ENCODE measurements at places on chromosomes 1 and 21.

GRCh38 chr1:225347123-225347683 lies 80.6 kb downstream of the LBR start:
- no peak for DNase-seq

GRCh38 chr1:170686291-170686690 lies 22.4 kb downstream of the PRRX1 start:
- DNase-seq, result no peak

GRCh38 chr1:7333620-7334019 lies 437.5 kb upstream of the VAMP3 start:
- DNase-seq, result no peak

- DNase-seq, result no peak
These were observed at the start of gene HLCS for GRCh38 chr21:36966066-36966820. TSS of gene HLCS (minus strand) at chr21:36966669. CDS start at chr21:36966638, 31 bp downstream.

GRCh38 chr1:210340841-210341240 lies 12.1 kb downstream of the HHAT start:
- DNase-seq, result no peak

GRCh38 chr1:5688081-5689077 lies 303.8 kb downstream of the NPHP4 start:
- DNase-seq, result no peak

GRCh38 chr1:163701783-163702374 lies 380.1 kb downstream of the NUF2 start:
- no peak for DNase-seq

GRCh38 chr1:178066908-178067614 lies 26.8 kb upstream of the RASAL2 start:
- DNase-seq, result no peak

DNA sequence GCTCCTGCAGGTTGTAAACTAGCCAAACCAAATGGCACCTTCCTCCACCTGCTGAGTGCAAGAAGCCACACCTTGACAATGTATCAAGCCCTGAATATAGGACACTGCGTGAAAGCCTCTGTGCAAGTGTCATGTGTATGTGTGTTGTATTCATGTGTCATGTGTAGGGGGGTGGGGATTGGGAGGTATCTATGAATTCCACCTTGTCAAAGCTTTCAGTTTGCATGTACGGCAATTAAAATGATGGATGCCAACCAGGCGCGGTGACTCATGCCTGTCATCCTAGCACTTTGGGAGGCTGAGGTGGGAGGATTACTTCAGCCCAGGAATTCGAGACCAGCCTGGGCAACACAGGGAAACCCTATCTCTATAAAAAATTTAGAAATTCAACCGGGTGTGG lies 19.8 kb downstream of the CD34 start:
- no peak for DNase-seq

GRCh38 chr1:52738893-52739292 lies 12.6 kb downstream of the ZYG11B start:
- DNase-seq, result no peak

- DNase-seq, result no peak
These were observed 3.3 kb upstream of the LPAR3 start for GRCh38 chr1:84896279-84896678.

DNA sequence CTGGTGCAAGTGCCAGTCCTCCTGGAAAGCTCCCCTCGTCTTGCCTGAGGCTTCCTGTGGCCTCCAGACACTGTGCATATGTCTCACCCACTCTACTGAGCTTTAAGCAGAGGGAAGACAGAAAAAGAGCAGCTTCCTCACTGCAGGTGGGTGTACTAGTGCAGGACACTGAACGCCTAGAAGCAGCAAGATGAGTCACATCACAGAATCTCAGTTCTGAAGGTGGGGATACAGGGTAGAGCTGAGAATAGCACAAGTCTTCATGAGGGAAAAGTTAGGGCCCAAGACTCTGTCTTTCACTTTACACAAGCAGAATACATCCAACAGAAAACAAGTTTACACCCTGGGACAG lies 37.4 kb downstream of the PCAT6 start:
- no peak for DNase-seq

DNA sequence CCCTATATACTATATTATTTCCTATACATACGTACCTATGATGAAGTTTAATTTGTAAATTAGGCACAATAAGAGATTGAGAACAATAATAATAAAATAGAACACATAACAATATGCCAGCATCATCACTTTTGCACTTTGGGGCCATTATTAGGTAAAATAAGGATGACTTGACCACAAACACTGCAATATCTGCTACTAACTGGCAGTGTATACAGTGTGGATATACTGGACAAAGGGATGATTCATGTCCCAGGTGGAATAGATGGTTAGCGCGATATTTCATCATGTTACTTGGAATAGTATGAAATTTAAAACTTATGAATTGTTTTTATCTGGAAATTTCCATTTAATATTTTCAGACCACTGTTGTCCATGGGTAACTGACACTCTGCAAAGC lies 35.4 kb upstream of the TXLNA start:
- DNase-seq, result no peak

DNA sequence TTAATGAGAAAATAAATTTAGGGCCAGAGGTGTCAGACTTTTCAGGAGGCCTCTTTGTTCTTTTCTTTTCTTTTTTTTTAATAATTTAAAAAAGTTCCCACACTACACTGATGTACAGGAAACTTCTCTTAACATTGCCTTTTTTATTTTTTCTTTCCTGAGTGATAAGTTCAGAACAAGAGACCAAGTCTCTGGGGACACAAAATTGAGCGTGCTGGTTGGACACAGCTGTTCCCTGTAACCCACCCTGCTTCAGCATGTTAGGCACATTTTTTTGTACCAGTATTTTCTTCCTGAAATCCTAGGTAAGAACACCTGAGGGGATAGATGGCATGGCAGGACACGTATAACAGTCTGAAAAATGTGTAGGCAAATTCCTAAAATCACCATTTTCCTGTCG lies 50.1 kb downstream of the PBX1 start:
- DNase-seq, result no peak

DNA sequence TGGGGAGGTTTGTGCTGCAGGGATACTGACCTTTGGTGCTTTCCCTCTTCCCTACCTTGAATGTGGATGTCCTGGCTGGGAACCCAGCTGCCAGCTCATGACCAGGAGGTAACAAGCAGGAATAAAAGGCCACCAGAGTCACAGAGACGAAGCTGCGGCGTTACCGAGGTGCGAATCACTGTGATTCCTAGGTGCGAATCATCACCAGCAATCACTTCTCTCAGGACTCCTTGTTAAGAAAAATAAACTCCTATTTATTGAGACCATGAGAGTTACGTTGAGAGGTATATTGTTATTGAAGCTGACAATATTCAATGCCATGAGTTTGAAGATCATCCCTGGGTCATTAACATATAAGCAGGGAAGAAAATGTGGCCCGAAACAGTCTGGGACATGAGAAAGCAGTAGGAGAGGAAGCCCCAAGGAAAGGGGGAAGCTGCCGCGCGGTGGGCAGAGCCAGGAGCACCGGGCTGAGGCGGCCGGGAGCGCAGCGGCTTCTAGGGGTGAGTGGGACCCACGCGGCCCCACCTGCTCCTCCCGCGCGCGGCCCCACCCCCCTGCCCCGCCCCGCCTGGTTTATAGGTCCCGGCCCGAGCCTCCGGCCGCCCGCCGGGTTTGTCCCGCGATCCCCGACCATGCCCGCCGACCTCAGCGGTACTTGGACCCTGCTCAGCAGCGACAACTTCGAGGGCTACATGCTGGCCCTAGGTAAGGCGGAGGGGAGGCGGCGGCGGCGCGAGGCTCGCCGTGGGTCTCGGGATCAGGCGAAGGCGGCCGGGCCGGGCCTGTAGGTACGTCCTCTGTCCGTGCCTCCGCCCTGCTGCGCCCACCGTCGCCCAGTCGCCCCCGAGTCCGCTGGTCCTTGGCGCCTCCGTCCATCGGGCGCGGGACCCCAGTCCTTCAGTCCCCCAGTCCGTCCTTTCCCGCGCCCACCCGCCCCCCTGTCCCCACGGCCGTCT lies at the start of gene RBP7:
Gene RBP7, plus strand, starts transcription at position 605 of the 959 bp plus-strand sequence. Its CDS starts 31 bp downstream, at position 636.
- DNase-seq, result no peak

- no peak for DNase-seq
These were observed 12.8 kb downstream of the PDE9A start for GRCh38 chr21:42666023-42666747.

GRCh38 chr21:41774467-41775148 lies 7.8 kb upstream of the RIPK4 start:
- DNase-seq, result no peak

- no peak for DNase-seq
These were observed 4.5 kb upstream of the TUFT1 start for GRCh38 chr1:151535326-151536271.

- no peak for DNase-seq
These were observed 156.4 kb upstream of the ZC3H12A start for GRCh38 chr1:37317870-37318467.

Data from non-pigmented ciliary epithelial cell (primary cell).